ENCODE measurements at places on chromosomes 6 and 20. TPM values are rescaled to one million over a fixed set of nuclear protein-coding genes. Genes with fewer than 3 reads are reported as not detected.

SLC22A3 gene
- polyA plus RNA-seq, result 4.3 TPM

IRF4 gene
- 0.11 TPM for polyA plus RNA-seq

OXT gene
- 0.47 TPM for polyA plus RNA-seq

SIRPA gene
- polyA plus RNA-seq, result 26.2 TPM

LGSN gene
- 0.52 TPM for polyA plus RNA-seq

LINC00237 gene
- not detected for polyA plus RNA-seq

BPI gene
- polyA plus RNA-seq, result 0.44 TPM

PDYN gene
- 0.43 TPM for polyA plus RNA-seq

OR12D3 gene
- polyA plus RNA-seq, result not detected

OR2H1 gene
- not detected for polyA plus RNA-seq

FBXO30 gene
- polyA plus RNA-seq, result 12.9 TPM

GRCh38 chr6:153668758-153669157 is 370.3 kb upstream of the OPRM1 start:
- DNase-seq, result no peak

DNA sequence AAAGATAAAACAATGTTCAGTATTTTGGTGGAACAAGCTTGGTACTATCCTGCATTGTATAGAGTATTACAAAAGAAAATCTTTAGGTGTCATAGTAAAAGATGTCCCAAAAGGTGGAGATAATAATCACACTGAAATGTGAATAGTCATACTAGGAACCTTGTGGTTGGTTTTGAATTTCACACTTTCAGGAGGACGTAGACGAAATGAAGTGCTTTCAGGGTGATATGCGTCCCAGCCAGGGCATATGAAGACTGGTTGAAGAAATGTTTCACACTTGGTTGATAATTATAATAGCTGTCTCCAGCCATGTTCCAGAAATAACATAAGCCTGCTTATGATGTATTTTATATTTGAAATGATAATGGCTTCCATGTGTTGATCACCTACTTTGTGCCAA is 60.4 kb downstream of the SCAND1 start:
- no peak for DNase-seq

GRCh38 chr6:160273196-160273595 is 14.6 kb upstream of the SLC22A2 start:
- DNase-seq, result no peak

- no peak for DNase-seq
Measured at GRCh38 chr6:134339216-134339615, 21.3 kb upstream of the SGK1 start.

GRCh38 chr6:44131892-44132291 is 4.5 kb downstream of the TMEM63B start:
- DNase-seq, result no peak

GRCh38 chr6:925656-926213 is 232.8 kb upstream of the EXOC2 start:
- no peak for DNase-seq

DNA sequence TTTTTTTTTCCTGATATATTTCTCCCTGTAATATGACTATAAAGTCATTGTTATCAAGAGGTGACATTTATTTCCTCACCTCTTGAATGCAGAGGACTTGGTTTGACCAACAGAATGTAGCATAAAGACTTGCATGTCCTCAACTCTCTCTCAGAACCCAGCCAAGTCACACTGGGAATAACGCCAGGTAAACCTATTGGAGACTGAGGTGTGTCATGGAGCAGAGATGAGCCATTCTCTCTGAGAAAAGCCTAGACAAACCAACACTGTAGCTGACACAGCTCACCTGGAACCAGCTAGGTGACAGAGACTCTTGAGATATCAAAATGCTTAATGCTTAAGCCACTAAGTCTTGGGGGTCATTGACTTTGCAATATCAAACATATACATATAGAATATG is 533.6 kb downstream of the HAO1 start:
- DNase-seq, result no peak

DNA sequence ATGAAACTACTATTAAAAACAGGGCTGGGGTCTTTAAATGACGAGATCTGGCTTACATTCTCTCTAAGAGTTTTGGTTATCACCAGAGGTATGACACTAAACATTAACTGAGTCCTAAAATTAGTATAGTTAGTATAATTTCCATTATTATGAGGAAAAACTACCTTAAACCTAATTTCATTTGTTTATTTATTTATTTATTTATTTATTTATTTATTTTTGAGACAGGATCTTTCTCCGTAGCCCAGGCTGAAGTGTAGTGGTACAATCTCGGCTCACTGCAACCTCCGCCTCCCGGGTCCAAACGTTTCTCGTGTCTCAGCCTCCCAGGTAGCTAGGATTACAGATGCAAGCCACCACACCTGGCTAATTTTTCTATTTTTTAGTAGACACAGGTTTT is 85.5 kb downstream of the RNGTT start:
- DNase-seq, result no peak

GRCh38 chr20:1184638-1185315 is at the start of gene TMEM74B:
Gene TMEM74B (minus strand): TSS chr20:1184981. CDS start chr20:1183801, 1,180 bp downstream.
- no peak for DNase-seq

- DNase-seq, result no peak
Measured at GRCh38 chr20:44273231-44274215, 26.4 kb downstream of the GDAP1L1 start.

- no peak for DNase-seq
Measured at GRCh38 chr20:23939641-23940040, 48.9 kb downstream of the GGTLC1 start.

GRCh38 chr6:10276106-10276505 is 138.8 kb downstream of the TFAP2A start:
- no peak for DNase-seq

- DNase-seq, result no peak
Measured at GRCh38 chr6:8030920-8031319, 33.3 kb downstream of the BLOC1S5 start.

DNA sequence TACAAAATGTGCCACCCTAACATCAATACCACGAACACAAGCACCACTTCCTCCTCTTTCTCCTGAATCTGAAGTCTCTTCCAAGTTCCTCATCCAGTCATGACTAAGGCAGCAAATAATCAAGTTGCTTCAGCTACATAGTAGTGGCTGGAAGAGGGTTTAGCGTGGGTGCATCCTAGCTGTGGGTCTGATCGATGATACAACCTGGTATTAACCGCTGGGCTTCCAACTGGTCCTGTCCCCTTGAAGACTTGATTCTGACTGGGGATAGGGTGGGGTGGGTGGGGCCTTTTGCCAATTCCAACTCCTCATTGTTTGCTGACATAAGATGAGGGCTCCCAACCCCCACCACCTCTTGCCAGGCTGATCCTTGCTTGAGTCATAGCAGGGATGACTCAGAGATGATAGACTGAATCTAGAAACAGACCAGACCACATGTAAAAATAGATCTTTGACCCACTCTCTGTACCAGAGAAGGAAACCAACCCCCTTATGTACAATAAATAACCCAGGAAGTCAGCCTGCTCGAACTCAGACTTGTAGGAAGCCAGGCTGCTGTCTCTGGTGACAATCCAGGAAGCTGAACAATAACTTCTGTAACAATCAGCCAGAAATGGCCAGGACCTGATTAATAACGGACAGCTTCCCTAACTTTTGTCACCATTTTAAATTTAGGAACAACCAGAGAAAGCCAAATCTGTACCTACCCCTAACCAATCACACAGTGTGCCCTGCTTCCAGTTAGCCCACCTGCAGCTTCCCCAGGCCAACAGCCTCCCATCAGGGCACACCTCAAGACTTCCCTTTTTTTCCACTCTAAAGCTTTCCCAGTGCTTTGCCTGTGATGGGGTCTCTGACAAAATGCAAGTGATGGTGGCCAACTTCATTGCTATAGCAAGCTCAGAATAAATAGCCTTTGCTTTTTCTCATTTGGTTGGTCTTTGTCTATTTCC is 68.9 kb upstream of the FAM184A start:
- no peak for DNase-seq

GRCh38 chr6:96786336-96786735 is 50.9 kb downstream of the GPR63 start:
- no peak for DNase-seq

- no peak for DNase-seq
Measured at GRCh38 chr6:155031091-155031490, 36.0 kb downstream of the TIAM2 start.

DNA sequence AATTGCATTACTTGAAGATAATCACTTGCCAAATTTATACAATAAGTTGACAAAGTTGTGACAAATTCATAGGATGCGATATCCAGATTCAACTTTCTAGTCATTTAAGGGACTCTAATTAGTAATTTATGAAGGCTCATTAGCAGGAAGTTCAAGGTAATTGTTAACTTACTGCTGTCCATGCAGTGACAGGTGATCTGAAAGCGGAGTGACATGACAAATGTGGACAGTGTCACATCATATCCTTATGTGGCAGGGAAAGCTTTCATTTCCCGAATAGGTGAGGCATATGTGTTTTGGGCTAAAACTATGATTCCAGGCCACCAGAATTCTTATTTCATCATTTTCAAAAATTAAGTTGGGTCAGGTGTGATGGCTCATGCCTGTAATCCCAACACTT is 115.9 kb upstream of the BMP2 start:
- no peak for DNase-seq

GRCh38 chr6:129583866-129584265 is 126.1 kb downstream of the ARHGAP18 start:
- no peak for DNase-seq

GRCh38 chr6:36984581-36985416 is 1.2 kb downstream of the MTCH1 start:
- no peak for DNase-seq

- DNase-seq, result no peak
Measured at GRCh38 chr6:9487128-9487527, 927.7 kb downstream of the TFAP2A start.

DNA sequence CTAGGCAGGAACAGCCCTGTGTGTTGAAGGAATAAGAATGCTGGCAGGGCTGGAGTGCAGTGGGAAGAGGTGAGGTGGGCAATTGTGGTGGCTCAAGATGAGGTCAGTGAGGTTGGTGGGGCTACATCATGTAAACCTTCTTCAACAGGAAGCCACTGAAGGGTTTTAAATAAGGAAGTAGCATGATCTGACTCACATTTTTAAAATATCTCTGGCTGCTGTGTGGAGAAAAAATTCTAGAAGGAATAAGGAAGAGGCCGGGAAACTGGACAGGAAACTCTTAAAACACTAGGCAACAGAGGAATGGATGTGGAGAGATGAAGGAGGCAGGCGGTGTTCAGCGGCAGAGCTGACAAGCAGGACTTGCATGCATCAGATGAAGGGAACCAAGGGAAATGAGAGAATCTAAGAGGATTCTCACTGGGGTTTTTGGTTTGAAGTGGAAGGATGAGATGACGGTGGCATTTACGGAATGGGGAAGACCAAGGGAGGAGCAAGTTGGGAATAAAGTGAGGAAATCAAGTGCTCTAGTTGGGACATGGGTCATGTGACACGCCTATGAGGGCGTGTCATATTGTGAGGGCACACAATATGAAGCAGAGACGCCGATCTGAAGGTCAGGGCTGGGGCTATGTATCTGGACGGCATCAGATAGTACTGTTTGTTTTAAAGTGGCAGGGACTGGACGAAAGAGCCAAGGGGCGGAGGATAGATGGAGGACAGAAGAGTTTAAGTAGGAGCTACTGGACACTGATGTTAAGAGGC is 18.2 kb downstream of the TMEM242 start:
- no peak for DNase-seq

- no peak for DNase-seq
Measured at GRCh38 chr20:25856256-25856884, 159.7 kb upstream of the ZNF337 start.

- DNase-seq, result no peak
Measured at GRCh38 chr6:166470029-166470862, 87.5 kb upstream of the MPC1 start.
